ENCODE measurements at places on chromosomes 12 and 14. TPM values are rescaled to one million over a fixed set of nuclear protein-coding genes. Genes with fewer than 3 reads are reported as not detected.
A peak's percentile ranks its signal among the peaks of the same experiment; 100 is the strongest.

Gene CLECL1
- not detected for total RNA-seq

Gene PRICKLE1
- 25.9 TPM for total RNA-seq

Gene KRT5
- 15.8 TPM for total RNA-seq

- DNase-seq, result no peak
Measured at GRCh38 chr12:109487181-109488050, 10.0 kb downstream of the UBE3B start.

- DNase-seq, result no peak
Measured at GRCh38 chr14:86015511-86015910, 485.6 kb downstream of the FLRT2 start.

DNA sequence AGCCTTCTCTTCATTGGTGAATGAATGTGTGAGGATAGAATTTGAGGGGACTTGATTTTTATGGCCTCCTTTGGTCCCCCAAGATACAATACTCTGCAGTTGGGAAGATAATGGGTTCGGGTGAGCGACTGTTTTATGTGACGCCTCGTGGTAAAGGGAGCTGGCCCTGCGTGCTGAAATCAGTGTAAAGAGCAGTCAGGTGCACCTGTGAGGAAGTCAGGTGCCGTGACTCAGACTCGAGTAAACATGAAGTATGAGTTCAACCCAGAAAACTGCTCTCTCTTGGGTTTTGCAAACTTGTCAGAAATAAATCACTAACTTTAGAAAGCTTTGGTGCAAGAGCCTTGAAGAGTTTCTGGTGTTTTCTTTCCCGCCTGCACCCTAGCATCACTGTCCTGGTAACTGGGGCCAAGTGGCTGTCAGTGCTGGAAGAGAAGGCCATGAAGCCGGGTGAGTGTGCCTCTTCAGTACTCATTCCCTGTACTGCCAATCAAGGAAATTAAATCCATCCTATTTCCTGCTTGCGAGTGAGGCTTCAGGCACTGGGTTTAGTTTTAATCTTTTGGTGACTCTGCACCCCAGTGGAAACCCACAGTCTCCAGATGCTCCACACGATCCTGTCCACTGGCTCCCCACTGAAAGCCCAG lies 59.2 kb downstream of the AACS start:
- DNase-seq, result peak; percentile 64

DNA sequence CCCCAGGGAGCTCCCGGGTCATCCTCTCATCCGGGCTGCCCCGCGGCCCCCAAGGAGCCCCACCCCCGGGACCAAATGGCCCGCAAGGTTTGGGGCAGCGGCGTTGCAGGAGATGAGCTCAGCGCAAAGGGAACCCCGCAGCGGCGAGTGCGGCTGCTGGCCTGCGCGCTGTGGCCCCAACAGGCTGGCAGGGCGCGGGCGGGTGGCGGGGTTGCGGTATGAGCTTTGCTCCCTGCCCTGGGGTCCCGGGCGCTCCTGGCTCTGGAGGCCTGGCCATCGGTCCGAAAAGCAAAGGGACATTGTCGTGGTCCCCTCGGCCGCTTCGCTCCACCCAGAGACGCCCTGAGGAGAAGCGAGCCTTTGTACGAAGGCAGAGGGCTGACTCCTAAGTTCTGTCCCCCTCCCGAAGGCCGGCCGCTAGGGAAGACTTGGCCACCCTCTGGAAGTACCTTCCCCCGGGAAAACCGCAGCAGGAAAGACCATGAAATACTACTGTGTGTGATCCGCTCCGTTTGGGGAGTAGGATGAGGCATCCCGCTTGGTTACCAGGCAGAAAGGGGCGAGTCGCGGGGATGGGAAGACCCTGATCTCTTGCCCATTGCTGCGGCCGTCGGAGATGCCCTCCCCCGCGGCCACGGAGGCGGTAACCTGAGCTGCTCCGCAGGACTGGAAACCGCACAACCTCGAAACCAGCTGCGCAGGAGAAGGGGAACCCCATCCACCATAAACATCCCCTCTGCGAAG lies 620 bp upstream of the NID2 start:
- DNase-seq, result peak; percentile 31
